Activated CD4-positive, alpha-beta T cell treated with anti-CD3 and anti-CD28 coated beads, Interleukin-2, amount 10 ng/mL, durations not matched to agents 24 days and 14 days (primary cell): ENCODE measurements at places on chromosomes 7 and 10. TPM values are rescaled to one million over a fixed set of nuclear protein-coding genes. Genes with fewer than 3 reads are reported as not detected.

DNA sequence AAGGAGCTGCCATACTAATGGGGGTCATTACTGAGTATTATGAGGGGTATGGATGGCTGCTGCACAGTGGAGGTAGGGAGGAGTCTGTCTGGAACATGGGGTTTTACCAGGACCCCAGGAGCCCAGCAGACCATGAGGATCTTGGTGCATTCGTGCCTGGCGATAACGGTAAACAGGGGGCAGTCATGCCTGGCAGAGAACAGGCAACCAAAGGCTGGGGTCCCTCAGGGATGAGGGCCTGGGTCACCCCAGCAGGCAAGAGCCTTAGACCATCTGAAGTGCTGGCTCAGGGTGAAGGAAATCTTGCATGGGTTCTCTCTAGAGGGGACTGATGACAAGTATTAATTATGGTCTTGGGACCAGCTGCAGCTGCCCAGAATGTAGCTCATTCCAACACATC is 46.1 kb downstream of the MYL10 start:
- H3K36me3 ChIP-seq: no peaks in the 10 kb centered on the region
- no peaks in the 10 kb centered on the region for H3K4me1 ChIP-seq
- no peak overlapping the region for H3K4me3 ChIP-seq
- no peaks in the 10 kb centered on the region for H3K27me3 ChIP-seq

- no peaks in the 10 kb centered on the region for H3K4me1 ChIP-seq
- H3K27me3 ChIP-seq: no peaks in the 10 kb centered on the region
- no peak for DNase-seq
- H3K27ac ChIP-seq: no peak overlapping the region
Measured at GRCh38 chr7:109402107-109402506, 832.4 kb downstream of the DNAJB9 start.

DNA sequence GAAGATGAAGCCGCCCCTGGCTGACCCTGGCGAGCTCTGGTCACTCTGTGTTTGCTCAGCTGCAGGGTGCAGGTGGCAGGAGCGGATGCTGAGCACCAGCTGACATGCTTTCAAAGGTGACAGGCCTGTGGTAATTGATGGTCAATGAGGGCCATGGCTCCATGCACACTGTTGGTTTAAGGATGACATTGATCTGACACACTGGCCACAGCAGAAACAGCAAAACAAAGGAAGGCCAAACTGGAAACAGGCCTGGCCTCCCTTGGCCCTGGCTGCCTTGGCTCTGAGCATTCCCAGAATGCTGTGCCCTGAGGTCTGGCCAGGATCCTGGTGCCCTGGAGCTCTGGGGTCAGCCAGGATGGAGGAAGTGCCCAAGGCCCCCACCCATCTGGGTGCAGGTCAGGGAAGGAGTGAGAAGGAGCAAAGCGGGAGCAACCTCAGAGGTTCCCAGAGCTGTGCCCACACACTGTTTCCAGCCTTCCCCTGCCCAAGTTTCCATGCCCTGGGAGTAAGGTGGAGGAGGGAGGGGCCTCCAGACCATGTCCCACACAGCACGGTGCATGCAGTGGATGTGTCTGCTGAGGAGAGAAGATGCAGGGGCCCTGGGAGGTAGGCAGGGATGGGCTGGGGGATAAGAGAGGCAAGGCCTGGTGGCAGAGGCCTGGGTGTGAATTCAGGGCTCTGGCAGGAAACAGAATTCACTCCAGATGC is 302.2 kb downstream of the RPS24 start:
- no peaks in the 10 kb centered on the region for H3K4me1 ChIP-seq
- no peak overlapping the region for H3K27ac ChIP-seq
- no peak overlapping the region for H3K4me3 ChIP-seq
- H3K27me3 ChIP-seq: peaks cover 2% of the 10 kb centered on the region
- no peak for DNase-seq
- no peaks in the 10 kb centered on the region for H3K36me3 ChIP-seq

Gene OR2A5
- total RNA-seq: not detected in 2 replicates

- H3K27me3 ChIP-seq: peaks cover 7% of the 10 kb centered on the region
- no peak overlapping the region for H3K27ac ChIP-seq
- no peaks in the 10 kb centered on the region for H3K36me3 ChIP-seq
- H3K4me3 ChIP-seq: no peak overlapping the region
- peaks cover 14% of the 10 kb centered on the region for H3K4me1 ChIP-seq
Measured at GRCh38 chr10:68086910-68087684, 12.0 kb upstream of the HERC4 start.

GRCh38 chr10:75592791-75593643 is 161.6 kb downstream of the LRMDA start:
- DNase-seq: no peak
- H3K36me3 ChIP-seq: no peaks in the 10 kb centered on the region
- H3K27ac ChIP-seq: no peak overlapping the region
- no peaks in the 10 kb centered on the region for H3K4me1 ChIP-seq
- H3K4me3 ChIP-seq: no peak overlapping the region
- H3K27me3 ChIP-seq: no peaks in the 10 kb centered on the region
